ENCODE measurements at places on chromosomes 2 and 18. TPM values are rescaled to one million over a fixed set of nuclear protein-coding genes. Genes with fewer than 3 reads are reported as not detected.

GRCh38 chr2:78845664-78846185 is 179.8 kb upstream of the REG3G start:
- DNase-seq = no peak
- no peaks in the 10 kb centered on the region for H3K4me1 ChIP-seq
- no peak overlapping the region for H3K27ac ChIP-seq
- H3K4me3 ChIP-seq = no peak overlapping the region
- no peaks in the 10 kb centered on the region for H3K27me3 ChIP-seq

GRCh38 chr2:120770641-120771040 is 35.0 kb downstream of the GLI2 start:
- H3K4me1 ChIP-seq = no peaks in the 10 kb centered on the region
- peaks cover 21% of the 10 kb centered on the region for H3K27me3 ChIP-seq
- DNase-seq = no peak

- H3K4me3 ChIP-seq = no peak overlapping the region
- no peaks in the 10 kb centered on the region for H3K4me1 ChIP-seq
- H3K27me3 ChIP-seq = peaks cover 6% of the 10 kb centered on the region
- no peak for DNase-seq
These were observed 504.2 kb downstream of the TDRD15 start for GRCh38 chr2:21627938-21628337.

- H3K27me3 ChIP-seq = no peaks in the 10 kb centered on the region
- no peak overlapping the region for H3K4me3 ChIP-seq
- no peak overlapping the region for H3K27ac ChIP-seq
- H3K36me3 ChIP-seq = no peaks in the 10 kb centered on the region
These were observed 75.3 kb downstream of the PTPRM start for GRCh38 chr18:7642331-7642890.

- peaks cover 17% of the 10 kb centered on the region for H3K4me1 ChIP-seq
- no peak overlapping the region for H3K4me3 ChIP-seq
- no peaks in the 10 kb centered on the region for H3K27me3 ChIP-seq
These were observed 93.2 kb downstream of the CABYR start for GRCh38 chr18:24231773-24232735.

DNA sequence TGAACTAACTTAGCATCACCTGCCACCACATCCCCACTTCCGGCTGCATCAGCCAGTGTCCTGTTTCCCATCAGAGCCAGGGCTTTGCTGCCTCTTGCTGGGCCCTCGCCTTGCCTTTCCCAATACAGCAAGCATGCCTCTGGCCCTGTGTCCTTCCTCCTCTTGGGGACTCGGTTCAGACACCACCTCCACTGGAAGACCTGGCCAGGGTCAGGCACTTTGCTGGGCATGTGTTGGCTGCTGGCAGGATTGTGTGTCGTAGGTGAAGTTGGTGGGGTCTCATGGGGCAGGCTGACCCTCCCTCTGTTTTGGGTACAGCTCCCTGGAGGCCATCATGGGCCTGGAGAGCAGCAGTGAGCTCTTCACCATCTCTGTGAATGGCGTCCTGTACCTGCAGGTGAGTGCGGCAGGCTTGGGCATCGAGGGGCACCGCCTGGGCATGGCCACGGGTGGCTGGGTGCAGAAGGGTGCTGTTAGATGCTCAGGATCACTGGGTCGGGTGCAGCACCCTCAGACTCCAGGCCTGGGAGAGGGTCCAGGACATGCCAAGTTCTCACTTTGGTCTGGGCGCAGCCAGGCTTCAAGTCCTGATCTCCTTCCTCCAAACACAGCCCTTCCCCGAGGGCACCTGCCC is 6.6 kb downstream of the ERFE start:
- H3K36me3 ChIP-seq = peaks cover 8% of the 10 kb centered on the region
- peaks cover 21% of the 10 kb centered on the region for H3K4me1 ChIP-seq
- no peak for DNase-seq
- H3K27ac ChIP-seq = no peak overlapping the region
- H3K27me3 ChIP-seq = no peaks in the 10 kb centered on the region

The SLC23A3 gene
- 7.1 TPM for total RNA-seq

The CDCA7 gene
- 34.2 TPM for total RNA-seq

- no peaks in the 10 kb centered on the region for H3K36me3 ChIP-seq
- no peak overlapping the region for H3K4me3 ChIP-seq
- peaks cover 16% of the 10 kb centered on the region for H3K4me1 ChIP-seq
- no peak overlapping the region for H3K27ac ChIP-seq
- H3K27me3 ChIP-seq = no peaks in the 10 kb centered on the region
These were observed 48.1 kb upstream of the VPS54 start for GRCh38 chr2:64067326-64067725.

The HRH4 gene
- 0.18 TPM for total RNA-seq

The RNU2-63P gene
- total RNA-seq = 3.9 TPM

The PRKAG3 gene
- total RNA-seq = not detected

DNA sequence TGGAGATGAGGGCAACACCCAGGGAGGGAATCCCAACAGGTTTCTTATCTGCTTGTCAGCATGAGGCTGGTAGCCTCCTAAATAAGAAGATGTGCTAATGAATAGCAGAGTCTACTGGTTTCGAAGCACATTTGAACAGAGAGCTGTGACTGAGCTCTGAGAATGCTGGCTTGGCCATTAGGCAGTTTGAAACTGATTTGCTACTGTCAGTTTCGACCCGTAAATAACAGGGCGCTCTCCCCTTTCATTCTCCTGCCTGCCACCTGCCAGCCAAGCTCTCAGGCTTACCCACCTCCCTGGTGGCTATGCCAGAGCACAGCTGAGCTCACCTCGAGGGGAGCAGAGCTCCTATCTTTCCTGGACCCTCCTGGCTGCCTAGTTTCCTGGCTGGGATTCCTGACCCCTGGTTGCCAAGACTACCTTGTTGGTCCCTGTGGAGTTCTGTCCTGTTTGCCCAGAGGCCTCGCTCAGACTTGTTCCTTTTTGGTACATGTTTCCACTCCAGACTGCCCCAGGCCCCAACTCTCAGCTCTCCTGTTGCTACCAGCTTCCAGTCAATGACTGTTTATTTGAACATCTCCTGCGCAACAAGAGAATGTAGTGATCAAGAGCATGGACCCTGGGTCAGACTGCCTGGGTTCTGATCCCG is 102.3 kb upstream of the ALPP start:
- no peaks in the 10 kb centered on the region for H3K27me3 ChIP-seq
- no peak for DNase-seq
- H3K36me3 ChIP-seq = no peaks in the 10 kb centered on the region
- no peaks in the 10 kb centered on the region for H3K4me1 ChIP-seq
- no peak overlapping the region for H3K27ac ChIP-seq

DNA sequence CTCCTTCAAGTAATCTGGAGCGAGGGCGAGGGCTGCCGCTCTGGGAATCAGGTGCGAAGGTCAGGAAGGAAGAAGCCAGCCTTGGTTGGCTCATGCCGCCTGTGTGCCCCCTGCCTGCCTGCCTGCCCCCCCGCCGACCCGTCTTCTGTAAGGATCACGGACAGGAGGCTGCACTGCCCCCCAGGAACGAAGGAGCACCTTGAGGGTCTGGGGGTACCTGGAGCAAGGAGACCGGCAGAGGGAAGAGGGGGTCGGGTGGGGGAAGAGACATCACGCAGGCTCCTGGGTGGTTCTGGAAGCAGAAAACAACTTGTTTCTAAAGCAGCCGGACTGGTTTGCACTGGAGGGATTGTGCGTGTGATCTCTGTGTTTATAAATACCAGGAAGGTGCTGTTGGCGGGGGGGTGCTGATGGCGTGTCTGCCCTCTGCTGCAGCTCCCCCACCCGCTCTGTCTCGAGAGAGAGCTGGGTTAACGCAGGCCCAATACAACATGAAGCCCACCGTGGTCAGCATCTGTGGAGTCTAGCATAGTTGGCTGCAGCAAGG is 1.7 kb downstream of the FOSL2 start:
- H3K27me3 ChIP-seq = no peaks in the 10 kb centered on the region
- peak; percentile 46 for DNase-seq
- peak overlapping the region; percentile 88 for H3K4me3 ChIP-seq
- peak overlapping the region; percentile 96 for H3K27ac ChIP-seq

Measured in PC-9 (cell line).